ENCODE measurements at places on chromosomes 3 and 15.

DNA sequence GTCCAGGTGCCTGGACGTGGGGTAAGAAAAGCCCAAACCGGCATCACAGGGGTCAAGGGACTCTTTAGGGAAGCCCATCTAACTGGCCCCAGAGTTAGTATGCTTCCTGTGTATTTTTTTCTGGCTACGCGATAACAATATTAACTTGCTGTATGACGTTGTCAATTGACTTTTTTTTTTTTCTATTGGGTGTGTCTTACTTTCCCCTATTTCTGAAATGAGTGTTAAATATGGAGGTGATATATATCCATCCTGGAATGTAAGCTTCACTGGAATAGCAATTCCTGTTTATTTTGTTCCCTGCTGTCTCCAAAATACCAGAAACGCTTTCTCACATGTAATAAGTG is 598 bp upstream of the GMNC start:
- DNase-seq: no peak

DNA sequence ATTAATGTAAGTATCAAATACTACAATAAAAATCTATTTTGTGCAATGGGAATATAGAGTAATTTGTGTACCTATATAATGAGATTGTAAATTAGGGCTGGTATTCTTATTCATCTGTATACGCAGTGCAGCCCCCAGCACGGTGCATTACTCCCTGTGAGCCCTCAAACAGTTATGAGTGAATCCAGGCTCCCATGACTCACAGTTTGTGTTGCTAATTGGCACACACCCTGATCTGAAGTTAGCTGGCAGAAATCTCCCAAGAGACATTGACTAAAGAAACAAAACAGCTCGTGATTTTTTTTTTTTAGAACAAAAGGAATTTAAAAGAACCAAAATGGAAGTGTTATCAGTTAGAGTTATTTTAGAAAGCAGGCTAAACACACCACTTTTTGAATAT is 15.7 kb downstream of the GK5 start:
- DNase-seq: no peak

DNA sequence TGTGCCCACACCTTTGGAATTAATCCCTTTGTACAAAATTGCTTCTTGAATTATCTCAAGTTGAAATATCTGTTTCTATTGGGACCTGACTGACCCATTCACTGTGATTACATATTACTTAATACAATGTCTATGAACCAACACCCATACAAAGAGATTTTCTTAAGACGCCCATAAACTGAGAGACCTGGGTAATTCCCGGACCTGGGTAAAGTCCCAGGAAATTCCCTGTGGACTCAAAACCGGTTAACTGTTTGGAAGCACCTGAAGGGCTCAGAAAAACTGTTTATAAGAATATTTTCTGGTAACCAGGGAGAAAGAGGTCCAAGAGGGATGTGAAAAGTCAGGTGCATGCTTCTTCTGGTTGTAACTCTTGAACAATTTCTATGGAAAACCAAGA is 314.0 kb upstream of the WNT5A start:
- DNase-seq: no peak

DNA sequence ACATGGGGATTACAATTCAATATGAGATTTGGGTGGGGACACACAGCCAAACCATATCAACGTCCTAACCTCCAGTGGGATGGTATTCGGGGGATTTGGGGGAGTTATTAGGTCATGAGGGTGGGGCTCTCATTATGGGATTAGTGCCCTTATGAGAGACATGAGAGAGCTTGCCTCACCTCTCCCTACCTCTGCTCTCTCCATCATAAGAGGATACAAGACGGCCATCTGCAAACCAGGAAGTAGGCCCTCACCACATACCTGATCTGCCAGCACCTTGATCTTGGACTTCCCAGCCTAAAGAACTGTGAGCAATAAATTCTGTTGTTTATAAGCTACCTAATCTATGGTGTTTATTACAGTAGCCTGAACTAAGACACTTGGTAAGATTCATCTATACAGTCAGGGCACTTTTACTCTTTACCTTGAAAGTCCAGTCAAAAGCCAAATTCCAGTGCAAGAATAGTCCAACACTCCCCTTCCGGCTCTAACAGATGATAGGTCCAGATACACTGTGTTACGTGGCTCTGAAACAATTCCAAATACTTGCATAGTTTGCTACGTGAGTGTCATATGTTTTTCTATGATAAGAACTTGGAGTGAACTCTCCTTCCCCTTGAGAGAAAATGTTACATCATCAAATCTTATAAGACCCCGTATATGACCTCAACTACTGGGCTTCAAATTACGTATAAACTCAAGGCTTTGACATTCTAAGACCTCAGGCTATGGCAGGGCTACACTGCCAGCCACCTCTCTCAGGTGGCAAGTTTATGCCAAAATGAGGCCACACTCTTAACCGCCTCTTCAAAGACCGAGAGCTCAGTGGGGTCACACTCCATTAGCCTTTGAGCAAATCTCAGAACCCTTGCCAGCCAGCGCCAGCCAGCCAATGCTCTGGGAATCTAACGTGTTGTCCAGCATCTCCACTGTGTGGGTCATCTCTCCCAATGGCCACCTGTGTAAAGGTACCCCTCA is 129.9 kb downstream of the XXYLT1 start:
- no peak for DNase-seq

DNA sequence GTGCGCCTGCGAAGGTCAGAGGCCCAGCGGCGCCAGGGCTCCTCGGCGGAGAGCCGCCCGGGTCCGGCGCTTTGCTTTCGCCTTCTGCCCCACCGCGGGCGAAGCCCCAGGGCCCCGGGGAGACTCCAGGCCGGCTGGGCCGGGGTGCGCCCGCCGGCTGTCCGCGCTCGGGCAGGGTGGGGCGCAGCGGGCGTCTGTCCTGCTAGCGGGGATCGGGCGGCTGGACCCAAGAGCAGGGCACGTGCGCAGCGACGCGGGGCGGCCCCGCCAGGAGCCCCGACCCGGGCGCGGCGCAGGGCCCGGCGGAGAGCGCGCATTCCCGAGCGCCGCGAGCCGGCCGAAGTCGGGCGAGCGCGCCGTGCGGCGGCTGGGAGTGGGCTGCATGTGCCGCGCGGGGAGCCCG is 569 bp upstream of the ALDH1A3 start:
- no peak for DNase-seq

DNA sequence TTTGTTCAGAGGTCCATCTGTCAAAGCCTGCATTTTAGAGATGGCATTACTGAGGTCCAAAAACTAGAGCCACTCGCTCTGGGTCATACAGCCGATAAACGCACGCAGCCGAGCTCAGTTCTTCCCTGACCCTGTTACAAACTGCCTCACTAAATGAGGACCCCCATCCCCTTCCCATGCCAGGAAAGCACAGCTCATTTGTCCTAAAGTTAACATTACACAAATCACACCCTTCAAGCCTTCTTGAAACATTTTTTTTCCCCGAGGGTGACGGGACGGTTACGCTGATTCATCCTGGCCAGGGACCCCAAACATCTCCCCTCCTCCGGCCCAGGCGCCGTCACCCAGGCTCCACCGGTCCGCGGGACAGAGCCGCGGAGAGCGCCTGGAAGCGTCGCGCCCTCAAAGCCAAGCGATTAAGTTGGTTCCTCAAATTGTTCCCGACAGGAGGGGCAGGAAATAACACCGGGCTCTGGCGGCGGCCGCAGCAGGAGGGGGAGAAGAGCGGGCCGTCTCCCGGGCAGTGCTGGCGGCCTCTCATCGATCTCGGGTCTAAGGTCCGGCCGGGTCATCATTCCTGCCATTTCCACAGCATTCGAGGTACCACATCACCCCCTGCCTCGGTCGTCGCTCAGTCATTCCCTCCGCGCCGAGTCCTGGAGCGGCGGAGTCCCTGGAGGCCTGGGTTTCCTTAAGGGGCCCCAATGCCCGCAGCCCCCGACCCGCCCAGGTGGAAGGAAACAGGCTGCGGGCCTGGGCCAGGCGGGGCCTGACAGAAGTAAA is 619 bp upstream of the CMTM8 start:
- no peak for DNase-seq

- DNase-seq: no peak
Observed at GRCh38 chr3:61668317-61668864, 107.0 kb downstream of the PTPRG start.

DNA sequence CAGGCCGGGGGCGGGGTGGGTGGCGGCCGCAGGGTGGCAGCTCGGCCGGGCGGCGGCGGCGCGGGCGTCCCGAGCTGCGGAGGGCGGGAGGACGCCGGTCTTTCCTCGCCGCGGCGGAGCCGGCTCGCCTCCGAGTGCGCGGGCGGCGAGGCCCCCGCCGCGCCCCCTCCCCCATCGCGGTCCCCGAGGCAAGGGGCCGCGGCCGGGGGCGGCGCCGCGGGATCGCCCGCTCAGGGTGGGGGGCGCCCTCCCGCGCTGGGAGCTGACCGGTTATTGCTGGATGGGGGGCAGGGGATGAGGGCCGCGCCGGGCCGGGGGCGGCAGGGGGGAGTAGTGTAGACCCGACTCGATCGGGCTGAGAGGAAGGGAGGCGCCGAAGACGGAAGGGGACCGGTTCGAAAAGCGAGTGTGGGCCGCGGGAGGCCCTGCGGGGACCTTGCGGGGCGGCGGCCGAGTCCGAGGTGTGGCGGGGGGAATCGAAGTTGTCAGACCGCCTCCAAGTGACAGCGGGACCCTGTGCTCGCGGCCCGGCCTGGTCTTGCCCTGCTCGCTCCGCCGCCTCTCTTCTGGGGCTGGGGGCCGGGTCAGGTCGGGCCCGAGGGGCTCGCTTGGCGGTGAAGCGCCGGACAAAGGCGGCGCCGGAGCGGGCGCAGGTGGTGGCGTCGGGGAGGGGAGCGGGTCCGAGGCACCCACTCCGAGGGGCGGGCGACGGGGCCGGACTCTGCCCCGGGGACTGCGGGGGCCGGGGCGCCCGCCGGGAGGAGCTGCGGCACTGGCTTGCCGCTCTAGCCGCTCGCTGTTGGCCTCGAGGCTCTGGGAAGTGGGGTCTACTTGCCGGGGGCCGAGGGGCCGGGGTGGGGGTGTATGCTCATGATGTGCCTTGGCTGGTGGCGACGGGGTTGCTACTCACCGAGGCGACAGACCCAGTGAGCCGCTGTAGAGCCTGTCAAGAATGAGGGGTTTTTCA is 1.1 kb downstream of the BAHD1 start:
- DNase-seq: no peak

- DNase-seq: no peak
Observed at GRCh38 chr3:102718651-102719050, 283.8 kb downstream of the ZPLD1 start.

DNA sequence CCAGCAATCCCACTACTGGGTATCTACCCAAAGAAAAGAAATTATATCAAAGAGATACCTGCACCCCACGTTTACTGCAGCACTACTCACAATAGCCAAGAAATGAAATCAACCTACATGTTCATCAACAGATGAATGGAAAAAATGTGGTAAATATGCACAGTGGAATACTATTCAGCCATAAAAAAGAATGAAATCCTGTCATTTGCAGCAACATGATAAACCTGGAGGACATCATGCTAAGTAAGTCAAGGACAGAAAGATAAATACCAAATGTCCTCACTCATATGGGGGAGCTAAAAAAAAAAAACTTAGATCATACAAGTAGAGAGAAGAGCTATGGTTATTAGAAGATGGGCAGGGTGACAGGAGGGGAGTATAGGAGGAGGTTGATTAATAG is 9.1 kb downstream of the ZBTB11 start:
- DNase-seq: no peak

DNA sequence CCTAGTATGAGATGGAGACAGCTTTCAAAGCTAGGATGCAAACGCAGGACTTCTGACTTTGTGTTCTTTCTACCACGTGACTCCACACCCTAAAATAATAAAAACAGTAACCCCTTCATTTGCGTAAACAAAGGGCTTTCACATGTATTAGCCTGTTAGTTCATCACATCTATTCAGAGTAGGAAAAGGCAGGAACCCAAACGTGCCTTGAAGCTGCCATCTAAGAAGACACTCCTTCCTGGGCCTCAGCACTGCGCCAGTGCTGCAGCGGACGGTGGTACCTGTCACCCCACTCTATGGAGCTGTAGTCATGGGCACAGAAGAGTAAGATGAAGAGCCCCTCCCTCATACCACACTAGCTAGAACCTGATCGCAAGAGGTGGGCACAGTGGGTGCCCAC is 34.3 kb downstream of the PLD1 start:
- no peak for DNase-seq

GRCh38 chr3:62815981-62816380 is 59.2 kb downstream of the CADPS start:
- DNase-seq: no peak

- no peak for DNase-seq
Observed at GRCh38 chr3:120424976-120425570, 25.7 kb downstream of the FSTL1 start.

DNA sequence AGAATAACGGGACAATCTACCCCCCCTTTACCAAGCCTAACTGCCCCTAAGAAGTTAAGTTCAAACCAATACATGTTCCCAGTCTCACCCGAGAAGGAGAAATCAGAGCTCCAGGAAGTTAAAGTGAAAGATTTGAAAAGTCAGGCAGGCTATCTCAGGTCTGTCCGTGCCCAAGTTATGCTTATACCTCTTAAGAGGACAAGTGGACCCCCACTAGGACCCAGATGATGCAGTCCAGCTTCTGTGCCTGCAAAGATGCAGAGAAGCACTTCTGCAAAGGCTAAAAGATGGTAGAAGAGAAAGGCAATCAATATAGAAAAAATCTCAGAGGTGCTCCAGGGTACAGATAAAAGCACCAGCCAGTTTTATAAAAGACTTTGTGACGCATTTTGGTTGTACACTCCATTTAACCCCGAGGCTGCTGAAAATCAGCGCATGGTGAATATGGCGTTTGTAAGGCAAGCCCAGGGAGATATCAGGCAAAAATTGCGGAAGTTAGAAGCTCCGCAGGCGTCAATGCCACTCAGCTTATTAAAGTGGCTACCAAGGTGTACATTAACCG is 9.8 kb upstream of the SLC9C1 start:
- DNase-seq: no peak

- DNase-seq: no peak
Observed at GRCh38 chr3:153293265-153293664, 131.2 kb downstream of the RAP2B start.

DNA sequence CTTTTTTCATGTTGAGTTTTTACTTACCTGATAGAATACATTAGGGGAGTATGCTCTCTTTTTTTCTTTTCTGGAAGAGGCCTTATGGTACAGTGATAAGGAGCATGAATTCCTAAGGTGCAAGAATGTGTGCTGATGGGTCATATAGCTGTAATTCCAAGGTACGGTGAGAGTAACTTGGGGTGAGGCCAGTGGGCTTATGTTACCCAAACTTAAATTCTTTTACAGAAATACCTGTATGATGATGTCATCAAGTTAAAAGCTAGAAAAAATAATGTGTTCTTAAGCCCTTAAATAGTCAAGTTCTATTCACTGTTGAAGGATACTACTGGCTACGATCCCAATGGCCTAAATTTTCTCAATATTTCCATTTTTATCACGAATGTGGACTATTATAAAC is 111.2 kb downstream of the GMPS start:
- no peak for DNase-seq

DNA sequence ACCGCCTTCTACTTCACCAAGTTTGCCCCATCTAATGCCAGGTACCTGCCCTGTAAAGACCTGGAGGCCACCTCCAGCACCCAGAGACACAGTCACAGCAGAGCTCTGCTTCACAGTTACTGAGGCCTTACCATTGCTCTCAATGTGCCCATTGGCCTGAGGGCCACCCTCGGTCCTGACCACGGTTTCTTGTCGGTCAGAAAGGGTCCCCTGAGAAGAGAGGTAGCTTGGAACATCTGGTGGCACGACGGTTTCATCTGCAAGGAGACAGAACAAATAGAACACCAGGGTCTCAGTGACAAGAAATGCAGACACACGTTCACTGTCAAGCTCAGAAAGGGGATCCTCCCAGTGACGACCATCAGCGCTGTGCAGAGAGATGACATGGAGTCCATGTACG is 118.7 kb downstream of the LRIG1 start:
- no peak for DNase-seq
